ENCODE measurements at places on chromosomes 5 and 9.
A peak's percentile ranks its signal among the peaks of the same experiment; 100 is the strongest.

DNA sequence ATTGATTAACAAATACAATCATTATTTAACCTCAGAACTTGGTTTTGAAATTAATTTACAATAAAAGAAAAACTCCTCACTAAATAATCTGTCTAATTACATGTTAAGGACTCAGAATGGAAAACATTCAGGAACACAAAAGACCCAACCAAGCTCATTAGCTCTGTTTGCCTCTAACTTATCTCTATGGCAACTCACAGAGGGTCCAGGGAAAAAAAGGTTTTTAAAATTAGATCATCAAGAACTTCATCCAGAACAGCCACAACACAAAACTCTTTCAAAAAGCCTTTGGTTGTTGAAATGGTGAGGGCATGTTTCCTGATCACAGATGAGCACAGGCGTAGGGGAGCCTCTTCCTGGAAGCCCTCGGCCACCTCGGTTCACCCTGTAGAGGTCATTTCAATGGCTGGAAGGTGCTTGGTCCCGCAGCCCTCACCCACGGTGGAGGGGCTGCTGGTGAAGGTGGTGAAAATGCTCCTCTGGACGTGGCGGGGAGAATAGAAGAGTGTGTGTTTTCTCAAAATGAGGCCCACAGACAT, 17.2 kb upstream of the TCF7 start:
- no peak for DNase-seq

- no peak for DNase-seq
Observed at GRCh38 chr9:112785986-112786385, 35.4 kb downstream of the SNX30 start.

GRCh38 chr9:127295005-127295404, 30.4 kb downstream of the GARNL3 start:
- DNase-seq: no peak

DNA sequence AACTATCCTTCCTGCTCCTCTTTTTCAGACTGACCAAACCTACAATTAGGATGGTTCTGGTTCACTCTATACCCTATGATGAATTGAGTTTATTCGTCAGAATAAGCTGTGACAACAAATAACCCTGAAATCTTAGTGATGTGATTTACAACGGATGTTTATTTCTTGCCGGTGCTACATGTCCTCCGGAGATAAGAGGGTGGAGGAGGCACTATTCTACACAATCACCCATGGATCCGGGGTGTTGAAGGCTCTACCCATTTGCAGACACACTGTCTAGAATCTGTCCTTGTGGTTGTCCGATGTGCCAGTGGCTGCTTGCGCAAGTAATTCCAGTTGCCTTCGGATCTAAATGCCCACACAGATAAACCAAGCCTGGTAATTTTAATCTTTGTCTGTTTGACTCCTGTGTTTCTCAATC, 44.7 kb downstream of the CDC14B start:
- DNase-seq: no peak

- no peak for DNase-seq
Observed at GRCh38 chr9:18346745-18347144, 127.2 kb upstream of the ADAMTSL1 start.

DNA sequence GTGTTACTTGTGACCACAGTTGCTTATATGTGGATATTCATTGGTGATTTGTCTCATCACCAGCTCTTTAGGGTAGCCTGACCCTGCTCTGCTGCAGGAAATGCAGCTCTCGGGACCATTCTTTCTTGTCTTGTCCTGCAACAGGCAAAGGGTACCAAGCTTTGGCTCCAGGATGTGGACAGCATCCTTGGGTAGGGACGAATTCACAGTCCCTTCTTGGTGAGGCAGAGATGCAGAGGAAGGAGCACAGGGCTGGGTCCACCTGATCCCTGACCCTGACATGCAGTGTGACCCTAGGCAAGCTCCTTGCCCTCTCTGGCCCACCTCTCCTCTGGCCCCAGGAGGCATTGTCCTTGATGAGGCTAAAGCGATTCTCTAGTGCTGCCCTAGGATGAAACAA, 37.0 kb upstream of the SYNPO start:
- DNase-seq: no peak

DNA sequence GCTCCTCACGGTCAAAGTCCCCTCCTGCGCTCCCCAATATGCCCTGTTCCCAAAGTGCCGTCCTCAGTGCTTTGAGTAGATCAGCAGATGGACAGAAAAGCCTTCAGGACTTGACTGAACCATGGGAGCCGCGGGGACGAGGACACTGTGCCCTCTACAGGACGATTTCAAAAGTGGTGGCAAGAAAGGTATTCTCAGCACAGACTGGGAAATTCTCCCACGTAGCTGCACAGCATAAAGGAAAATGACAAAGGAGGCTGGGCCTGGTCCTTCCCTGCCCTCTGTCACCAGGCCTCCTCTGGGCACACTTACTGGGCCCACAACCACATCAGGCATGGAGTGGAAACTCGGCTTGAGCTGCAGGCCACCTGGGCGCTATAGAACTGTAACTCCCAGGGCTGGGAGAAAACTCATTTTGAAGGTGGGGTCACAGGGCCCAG, 16.7 kb upstream of the MTMR12 start:
- DNase-seq: peak; percentile 71

- no peak for DNase-seq
Observed at GRCh38 chr9:134590240-134591081, 51.1 kb upstream of the COL5A1 start.

DNA sequence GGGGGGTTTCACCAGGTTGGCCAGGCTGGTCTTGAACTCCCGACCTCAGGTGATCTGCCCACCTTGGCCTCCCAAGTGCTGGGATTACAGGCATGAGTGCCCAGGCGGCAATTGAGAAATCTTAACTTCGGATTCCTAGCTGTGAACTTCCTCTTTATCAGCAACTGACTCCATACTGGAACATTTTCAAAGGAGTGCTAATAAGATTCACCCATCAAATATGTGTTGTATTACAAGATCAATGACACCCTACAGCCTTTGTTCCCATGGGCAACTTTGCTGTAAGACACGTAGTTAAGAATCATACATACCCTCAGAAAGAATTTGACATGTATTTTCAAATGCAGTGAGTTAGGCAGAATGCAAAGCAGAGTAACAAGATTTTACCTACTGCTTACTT, 23.1 kb upstream of the ACOT12 start:
- DNase-seq: no peak

DNA sequence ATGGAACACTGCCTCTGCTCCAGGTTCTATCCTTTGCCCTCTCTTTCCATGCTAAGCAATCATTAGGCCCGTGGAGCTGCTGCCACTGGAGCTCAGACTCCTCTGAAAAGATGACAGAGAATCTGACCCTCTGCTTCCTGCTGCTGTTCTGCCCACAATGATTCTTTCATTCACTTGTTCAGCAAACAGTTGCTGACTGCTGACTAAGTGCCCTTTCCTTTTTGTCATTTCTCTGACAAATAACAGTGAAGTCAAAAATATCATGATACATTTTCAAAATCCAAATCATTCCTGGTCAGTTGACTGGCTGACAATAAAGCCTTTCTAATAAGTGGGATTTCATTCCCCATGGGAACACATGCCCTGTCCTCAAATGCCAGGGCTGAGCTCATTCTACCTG, 110.1 kb downstream of the SIL1 start:
- no peak for DNase-seq

GRCh38 chr5:163439092-163439425, 1.7 kb downstream of the CCNG1 start:
- DNase-seq: no peak

DNA sequence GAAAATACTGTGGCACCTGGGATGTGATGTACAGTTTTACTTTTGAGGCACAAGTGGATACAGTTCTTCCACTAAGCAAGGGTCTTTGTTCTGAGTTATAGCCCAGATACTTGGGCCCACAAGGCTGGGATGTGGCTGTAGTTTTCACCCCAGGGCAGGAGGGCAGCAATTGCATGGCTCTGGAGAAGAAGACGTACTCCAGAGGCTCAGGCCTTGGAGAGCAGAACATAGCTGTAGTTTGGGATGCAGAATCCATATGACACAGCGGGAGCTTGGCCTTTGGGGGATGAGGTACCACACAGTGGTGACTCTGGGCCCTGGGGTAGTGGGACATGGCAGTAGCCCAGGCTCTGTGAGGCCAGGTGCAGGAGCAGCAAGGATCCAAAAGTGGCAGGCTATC, 110.8 kb upstream of the FSTL4 start:
- DNase-seq: no peak

DNA sequence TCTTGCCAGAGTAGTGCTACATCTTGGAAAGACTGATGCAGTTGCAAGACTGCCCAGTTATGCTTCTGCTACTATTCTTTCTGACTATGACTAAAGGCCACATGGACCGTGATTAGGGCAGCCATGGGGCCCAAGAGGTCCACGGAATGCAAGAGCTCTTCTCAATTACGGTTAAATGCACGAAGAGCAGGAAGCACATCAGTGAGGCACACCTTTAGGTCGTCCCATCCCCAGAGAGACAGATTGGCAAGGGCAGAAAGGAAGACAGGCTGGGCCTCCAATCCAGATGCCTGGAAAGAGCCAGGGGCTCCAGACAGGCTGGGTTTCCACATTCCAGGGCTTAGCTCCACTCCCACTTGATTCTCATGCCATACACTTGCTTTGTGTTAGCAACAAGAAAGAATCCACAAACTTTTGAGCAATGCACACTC, 132.3 kb upstream of the SLIT3 start:
- no peak for DNase-seq

GRCh38 chr5:117680426-117680825, 1105.8 kb upstream of the SEMA6A start:
- DNase-seq: no peak

GRCh38 chr9:137631345-137632229, 12.8 kb downstream of the EHMT1 start:
- DNase-seq: no peak

- no peak for DNase-seq
Observed at GRCh38 chr5:147963948-147964693, 57.8 kb upstream of the C5orf46 start.

- no peak for DNase-seq
Observed at GRCh38 chr5:121386334-121386733, 465.3 kb upstream of the FTMT start.

DNA sequence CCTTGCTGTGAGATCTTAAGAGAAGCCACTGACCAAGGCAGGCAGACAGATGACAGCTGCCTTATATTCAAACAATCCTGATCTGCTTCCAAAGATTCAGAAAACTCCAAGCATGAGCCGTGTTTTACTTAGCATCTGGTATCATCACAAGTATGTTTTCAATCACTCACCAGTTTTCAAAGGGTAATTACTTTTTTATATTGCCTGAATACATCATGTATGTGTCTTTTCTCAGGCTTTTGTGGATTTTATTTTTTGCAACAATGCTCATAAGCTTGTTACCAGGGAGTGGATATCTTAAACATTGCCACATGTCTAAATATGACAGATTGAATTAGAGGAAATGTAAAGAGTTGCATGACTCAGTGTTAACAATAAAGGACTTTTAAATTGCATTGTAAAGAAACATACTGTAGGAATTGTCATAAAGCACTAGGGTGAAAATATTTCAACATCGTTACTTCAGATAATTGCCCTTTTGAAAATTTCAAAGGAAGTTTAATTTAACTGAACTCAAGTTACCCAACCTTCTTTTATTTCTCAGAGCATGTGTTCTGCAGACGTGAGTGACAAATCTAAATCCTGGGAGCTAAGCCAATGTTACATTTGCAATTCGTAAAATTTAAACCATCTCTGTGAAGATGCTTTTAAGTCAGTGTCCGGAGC, 326.1 kb downstream of the PLK2 start:
- no peak for DNase-seq

DNA sequence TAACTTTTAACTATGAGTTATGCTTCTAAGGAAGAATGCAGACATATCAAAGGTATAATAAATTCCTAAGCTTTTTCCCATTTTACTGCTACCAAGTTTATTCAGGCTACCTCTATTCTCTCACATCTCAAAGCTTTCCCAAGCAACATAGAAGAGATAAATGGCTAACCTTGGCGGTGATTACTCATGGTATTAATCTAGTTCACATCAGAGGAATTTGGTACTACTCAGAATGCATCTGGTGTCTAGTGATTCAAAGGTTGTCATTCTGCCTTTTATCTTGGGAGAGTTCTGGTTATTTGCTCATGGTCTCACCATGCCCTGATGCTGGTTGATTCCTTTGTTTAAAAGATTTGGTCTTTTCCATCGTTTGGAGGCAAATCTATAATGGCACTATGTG, 182.7 kb downstream of the TAF11L14 start:
- DNase-seq: no peak

DNA sequence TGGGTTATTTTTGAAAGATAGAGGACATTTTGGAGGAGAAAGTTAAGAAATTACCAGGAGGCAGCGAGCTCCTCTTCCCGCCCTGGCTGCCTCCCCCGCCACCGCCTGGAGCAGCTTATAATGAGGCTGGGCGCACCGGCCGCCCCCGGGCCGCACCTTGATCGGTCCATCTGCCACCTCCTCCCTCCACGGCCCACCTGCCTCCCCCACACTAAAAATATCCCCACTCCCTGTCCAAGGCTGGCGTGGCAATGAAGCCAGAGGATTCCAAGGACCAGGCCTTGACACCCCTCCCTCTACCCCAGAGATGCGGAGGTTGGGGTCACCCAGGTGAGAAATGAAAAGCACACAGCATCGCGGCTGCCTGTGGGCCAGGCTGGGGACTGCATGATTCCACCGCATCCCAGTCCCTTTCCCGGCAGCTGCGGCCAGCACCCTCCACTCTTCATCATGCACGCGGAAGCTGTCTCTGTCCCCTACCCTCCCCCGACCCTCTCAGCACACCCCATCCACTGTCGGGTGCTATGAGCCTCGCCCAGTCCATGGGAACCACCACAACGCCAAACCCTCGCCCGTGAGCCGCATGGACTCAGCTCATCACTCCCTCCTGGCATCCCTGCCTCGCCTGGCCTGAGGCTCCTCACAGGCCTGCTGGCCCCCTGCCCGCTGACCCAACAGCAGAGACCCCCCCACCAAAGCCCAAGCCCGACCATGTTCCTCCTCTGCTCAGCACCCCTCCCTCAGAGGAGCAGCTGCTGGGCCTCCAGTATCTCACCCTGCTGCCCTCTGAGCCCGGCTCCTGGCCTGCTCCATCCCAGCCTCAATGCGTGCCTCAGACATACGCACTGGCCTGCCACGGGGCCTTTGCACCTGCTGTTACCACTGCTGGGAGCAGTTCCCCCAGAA, 50.0 kb downstream of the SARDH start:
- no peak for DNase-seq

- DNase-seq: no peak
Observed at GRCh38 chr5:1554410-1554967, 30.7 kb upstream of the LPCAT1 start.

GRCh38 chr9:121822093-121823085, 171.0 kb downstream of the DAB2IP start:
- DNase-seq: peak; percentile 7

GRCh38 chr5:176639981-176640380, 7.3 kb upstream of the TSPAN17 start:
- no peak for DNase-seq

- DNase-seq: no peak
Observed at GRCh38 chr9:129755151-129755550, 2.3 kb upstream of the PTGES start.

GRCh38 chr5:165457859-165458481, 1952.6 kb downstream of the MAT2B start:
- DNase-seq: no peak

Data from activated CD4-positive, alpha-beta T cell treated with anti-CD3 and anti-CD28 coated beads for 48 hours (primary cell).